ENCODE measurements at places on chromosomes 13 and 19.

- DNase-seq, result no peak
Observed at GRCh38 chr13:75544681-75545330, 4.8 kb upstream of the UCHL3 start.

GRCh38 chr19:50461066-50461875, 15.0 kb upstream of the EMC10 start:
- peak; percentile 30 for DNase-seq

DNA sequence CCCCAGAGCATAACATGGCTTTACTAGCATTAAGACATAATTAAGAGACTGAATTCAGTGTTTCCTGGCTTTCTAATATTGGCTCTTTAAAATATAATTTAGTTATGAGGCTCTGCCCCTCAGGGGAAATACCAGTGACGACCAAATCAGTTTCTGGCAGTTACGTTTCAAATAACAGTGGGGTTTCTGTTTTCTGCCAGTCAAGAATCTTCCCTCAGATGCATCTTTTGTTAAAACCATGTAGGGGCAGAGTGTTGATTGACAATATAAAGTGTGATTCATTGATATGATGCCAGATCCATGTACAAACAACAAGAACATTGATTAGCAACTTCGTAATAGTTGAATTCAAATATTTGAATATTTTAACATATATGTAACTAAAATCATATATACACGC, 1169.7 kb downstream of the DIAPH3 start:
- no peak for DNase-seq

DNA sequence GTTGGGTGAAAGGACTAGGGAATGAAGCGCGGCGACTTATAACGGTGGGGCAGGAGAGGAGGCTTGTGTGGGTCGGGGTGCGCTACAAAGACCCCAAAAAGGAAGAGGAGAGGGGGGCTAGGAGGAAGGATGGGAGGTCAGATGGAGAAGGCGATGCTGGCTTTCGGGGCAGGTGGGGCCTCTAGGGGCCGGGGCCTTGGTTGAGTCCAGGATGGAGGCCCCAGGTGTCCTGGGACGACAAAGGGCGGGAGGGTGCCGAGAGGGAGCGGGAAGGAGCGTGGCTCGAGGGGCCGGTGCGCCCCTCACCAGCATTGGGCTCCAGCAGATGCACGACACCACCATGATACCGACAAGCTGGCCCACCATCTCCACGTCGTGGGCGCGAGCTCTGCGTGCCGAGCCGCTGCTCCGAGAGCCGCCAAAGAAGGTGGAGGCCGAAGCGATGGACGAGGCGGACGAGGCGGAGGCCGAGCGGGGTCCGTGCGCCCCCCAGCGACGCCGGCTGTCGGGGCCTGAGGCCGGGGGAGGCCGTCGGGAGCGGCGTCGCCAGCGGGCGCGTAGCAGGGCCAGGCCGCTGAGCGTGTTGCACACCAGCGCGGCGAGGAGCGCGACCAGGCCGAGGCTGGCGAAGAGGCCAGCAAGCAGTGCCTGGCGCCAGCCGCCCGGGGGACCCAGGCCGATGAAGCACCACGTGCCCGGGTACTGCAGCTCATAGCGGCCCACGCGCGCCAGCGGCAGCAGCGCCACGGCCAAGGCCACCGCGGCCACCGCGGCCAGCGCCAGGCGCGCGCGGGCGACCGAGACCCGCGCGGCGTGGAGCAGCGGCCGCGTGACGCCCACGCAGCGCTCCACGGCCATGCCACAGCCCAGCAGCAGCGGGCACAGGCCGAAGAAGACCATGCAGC, 1.8 kb downstream of the PTGER1 start:
- no peak for DNase-seq

GRCh38 chr19:30017172-30017571, 75.1 kb downstream of the URI1 start:
- no peak for DNase-seq

- DNase-seq, result no peak
Observed at GRCh38 chr13:48210178-48210577, 22.8 kb upstream of the ITM2B start.

GRCh38 chr19:855142-855541, 3.0 kb downstream of the ELANE start:
- DNase-seq, result no peak

Measured in LNCaP clone FGC (cell line).